ENCODE measurements at places on chromosomes 7 and 10. TPM values are rescaled to one million over a fixed set of nuclear protein-coding genes. Genes with fewer than 3 reads are reported as not detected.

DNA sequence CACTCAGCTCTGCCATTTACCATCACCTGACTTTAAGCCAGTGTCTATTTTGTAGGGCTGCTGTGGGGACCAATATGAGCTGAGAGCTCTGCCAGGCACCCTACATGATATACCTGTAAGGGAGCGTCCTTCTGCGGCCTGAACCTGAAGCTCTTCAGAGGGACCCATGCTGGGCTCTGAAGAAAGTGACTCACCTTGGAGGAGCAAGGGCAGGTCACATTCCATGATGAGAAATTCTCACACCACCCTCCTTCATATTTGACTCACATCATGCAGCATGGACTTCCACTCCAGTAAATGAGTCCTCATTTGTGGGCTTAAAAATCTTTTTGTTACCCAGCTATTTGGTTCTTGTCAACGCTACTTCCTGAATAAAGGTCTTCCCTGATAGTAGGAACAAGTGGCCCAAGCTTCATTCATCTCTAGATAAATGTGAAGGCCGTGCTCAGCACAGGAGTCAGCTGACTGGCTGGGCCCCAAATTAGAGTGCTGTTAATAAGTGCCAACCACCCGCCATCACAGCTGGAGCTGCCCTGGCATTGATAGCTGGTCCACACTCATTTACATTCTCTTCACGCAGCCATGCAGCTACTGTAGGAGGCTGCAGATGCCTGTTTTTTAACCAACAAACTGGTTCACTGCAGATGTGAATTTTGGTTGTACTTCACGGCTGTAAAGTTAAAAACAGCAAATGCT, 78.4 kb downstream of the RNF216 start:
- DNase-seq, result no peak

DNA sequence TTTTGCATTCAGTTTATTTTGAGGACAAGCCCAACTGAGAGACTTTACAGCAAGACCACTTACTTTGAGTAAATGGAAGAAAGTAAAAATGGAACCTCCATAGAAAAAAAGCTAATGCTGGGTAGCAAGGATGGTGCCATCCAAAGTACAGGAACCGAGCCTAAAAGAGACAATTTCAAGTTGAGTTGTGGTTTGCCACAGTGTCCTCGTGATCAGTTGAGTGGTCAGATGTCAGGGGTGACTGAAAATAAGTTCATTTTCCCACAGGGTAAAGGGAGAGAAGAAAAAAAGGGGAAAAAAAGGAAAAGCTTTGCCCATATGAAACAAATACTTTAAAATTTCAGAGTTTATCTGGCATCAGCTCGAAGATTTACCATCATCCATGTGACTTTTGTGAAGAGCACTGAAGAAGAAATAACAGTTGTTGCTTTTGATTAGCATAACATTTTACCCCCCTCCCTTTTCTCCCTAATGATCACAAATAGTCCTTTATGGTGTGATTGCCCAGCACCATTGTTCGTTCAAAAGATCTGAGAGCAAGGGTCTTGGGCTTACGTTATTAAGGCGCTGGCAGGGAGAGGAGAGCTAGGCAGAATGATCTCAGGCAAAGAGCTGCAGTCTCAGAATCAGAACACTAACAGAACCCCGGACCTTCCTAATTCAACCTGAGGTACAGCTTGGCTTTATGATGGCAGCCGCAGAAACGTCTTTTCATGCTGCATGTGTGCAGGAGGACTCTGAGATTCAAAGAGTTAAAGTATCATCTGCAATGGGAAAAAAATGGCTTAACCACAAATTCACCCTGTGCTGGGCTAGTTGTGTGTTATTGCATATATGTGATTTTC, 338.1 kb downstream of the RNLS start:
- DNase-seq, result no peak

GRCh38 chr7:117020591-117020973, 67.3 kb downstream of the ST7 start:
- DNase-seq, result no peak

DNA sequence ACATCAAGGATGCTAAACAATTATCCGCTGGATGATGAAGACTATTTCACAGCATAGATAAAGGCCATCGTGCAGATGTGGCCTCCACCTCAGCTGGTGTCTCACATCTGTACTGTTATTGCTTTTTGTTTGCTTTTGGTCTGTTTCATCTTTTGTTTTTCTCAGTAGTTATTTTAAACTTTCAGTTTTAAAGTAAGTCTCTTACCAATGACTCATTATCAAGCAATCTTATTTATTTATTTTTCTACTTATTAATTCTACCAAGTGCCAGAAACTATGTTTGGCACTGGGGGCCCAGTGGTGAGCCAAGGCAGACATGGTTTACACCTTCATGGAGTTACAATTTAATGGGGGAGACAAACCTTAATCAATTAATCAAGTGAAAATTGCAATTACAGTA, 250.9 kb upstream of the TMEM72 start:
- no peak for DNase-seq

DNA sequence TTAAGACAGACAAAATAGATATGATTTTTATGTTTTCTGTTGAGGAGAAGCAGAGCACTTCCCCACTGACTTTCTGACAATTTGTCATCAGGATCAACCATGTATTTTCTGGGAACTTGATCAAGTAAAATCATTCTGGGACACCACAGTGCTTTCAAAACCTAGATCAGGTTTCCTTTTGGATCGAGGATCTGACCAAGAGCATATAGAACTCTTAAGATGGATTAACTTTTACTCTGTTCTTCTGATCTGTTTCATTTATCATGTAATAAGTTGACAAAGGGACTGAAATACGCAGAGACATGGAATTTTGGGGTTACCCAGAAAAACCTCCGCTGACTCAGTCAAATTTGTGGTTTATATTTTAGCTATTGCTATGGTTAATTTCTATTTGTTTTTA, 136.0 kb upstream of the WNT16 start:
- DNase-seq, result no peak

Gene CTAGE4
- not detected for total RNA-seq

- no peak for DNase-seq
Observed at GRCh38 chr7:40587419-40587818, 452.6 kb downstream of the SUGCT start.

DNA sequence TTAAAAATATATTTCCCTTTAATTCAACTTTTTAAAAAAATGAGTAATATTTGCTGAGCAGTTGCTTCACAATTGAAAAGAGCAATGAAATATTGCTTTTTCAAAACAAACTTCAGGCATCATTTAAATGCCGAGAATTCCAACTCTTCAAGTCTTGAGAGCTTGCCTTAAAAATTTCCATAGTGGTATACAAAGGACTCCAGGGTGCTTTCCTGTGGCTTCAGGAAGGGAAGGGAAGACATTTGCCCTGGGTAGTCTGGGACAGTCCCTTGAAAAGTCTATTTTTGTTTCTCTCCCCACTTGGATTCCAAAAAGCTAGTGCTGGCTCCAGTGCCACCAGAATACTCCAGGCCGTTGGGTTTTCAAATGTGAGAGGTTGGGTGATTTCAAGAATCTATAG, 71.7 kb downstream of the HYCC1 start:
- no peak for DNase-seq

- DNase-seq, result no peak
Observed at GRCh38 chr10:28559618-28560017, 26.7 kb downstream of the WAC start.

DNA sequence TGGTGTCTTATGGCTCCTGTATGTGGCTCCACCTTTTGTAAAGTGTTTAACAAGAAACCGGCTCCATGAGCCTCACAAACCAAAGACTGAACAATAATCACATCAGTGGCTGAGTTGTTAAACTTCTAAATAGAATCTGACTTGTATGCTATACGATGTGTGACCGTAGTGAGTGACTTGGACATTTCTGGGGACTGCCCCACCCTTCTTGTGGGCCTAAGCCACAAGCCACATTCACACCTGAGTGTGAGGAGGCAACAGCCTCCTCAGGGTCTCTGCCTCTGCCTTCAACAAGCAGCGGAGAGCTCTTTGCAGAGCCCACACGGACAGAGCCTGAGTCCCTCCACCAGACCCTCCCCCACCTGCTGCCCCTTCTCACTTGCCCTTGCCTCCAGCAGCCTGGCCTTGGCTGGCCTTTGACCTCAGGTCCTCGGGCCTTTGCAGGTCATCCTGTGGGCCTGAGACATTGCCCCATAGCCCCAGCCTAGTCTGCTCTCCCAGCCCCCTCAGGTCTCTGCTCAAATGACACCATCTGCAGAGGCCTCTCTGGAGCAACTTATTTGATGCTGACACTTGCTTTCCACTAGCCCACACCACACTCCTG, 156.8 kb upstream of the TNS3 start:
- DNase-seq, result no peak

DNA sequence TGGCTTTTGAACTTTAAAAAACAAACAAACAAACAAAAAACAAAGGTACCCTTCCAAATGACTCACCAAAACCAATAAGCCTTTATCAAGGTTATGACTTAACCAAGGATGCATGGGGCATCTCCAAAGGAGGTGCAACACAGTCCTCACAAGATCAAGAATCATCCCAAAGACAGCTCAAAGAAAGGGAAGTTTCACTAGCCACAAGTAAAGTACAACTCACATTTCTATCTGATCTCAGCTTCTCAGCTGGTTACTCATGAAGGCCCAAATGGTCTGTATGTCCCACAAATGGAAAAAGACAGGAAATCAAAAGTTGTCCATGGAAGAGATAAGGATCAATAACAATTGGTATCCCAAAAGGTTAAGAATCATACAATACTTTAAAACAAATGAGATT, 6.0 kb upstream of the MKLN1 start:
- no peak for DNase-seq

- no peak for DNase-seq
Observed at GRCh38 chr10:15738270-15738925, 18.7 kb upstream of the ITGA8 start.

Gene PHKG1
- total RNA-seq, result 9.3 TPM

Gene NODAL
- total RNA-seq, result not detected

GRCh38 chr10:109866168-109866994, 56.9 kb downstream of the XPNPEP1 start:
- no peak for DNase-seq

DNA sequence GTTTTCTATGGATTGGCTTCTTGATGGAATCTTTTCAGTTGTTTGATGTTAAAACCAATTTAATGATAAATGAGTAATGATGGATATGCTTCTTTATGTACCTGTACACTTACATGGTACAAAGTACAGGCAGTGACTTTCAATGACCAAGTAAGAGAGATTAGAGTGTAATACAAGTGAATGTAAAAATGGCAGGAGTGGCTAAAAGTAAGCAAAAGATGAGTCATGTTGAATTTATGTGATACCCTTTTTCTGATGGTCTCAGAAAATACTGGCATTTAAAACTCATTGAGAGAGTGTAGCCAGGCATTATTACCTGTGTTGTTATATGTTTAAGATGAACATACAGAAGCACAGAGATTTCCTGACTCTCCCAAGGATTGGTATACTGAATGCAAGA, 97.1 kb downstream of the GPR85 start:
- DNase-seq, result no peak

Gene SPDYE1
- not detected for total RNA-seq
